Activated T-cell treated with anti-CD3 and anti-CD28 coated beads for 48 hours (primary cell): ENCODE measurements at places on chromosomes 1 and 21.
A peak's percentile ranks its signal among the peaks of the same experiment; 100 is the strongest.

DNA sequence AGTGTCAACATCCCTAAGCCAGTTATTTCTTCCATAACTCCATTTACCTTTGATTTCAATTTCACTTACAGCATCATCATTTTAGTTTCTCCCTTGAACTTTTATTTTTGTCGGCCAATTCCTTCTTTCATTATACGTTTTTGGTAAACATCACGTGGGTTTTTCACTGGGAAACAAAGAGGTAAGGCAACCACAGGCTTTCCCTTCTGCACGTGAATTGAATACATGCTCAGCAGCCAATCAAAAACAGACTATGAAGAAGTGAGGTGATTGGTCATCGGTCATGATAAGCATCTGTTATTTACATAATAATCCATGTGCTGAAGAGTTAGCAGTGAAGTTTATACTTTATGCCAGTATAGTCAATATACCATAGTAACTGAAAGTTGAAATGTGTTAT lies 98.7 kb downstream of the NCAM2 start:
- DNase-seq = no peak

DNA sequence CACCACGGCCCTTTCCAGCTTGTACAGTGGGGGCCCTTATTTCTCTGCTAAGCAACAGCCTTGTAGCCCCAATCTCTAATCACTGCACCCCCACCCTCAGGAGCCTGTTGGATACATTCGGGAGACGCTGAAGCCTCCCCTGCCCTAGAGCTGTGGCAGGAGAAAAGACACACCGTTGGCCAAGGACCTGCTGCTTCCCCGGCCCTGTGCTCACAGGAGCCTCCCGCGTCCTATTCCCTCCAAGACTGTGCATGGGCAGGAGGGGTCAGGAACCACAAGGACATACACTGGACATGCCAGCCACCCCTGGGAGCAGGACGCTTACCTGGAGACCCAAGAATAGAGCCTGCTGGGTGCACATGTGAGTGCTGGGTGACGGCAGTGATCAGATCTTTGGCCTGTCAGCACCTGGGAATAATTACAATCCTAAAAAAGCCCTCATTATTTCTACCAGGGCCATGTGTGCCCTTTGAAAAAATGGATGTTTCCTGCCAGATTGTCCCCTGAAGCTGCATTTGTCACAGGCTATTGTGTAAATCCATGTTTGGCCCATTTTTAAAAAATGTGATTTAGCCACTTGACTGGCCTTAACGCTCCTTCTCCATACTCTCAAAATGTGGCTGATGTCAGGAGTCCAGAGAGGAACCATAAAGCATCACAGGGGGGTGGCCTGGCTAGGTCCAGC lies 590.6 kb downstream of the MATN1 start:
- DNase-seq = no peak

GRCh38 chr1:151692226-151692625 lies 24.4 kb downstream of the CELF3 start:
- no peak for DNase-seq

DNA sequence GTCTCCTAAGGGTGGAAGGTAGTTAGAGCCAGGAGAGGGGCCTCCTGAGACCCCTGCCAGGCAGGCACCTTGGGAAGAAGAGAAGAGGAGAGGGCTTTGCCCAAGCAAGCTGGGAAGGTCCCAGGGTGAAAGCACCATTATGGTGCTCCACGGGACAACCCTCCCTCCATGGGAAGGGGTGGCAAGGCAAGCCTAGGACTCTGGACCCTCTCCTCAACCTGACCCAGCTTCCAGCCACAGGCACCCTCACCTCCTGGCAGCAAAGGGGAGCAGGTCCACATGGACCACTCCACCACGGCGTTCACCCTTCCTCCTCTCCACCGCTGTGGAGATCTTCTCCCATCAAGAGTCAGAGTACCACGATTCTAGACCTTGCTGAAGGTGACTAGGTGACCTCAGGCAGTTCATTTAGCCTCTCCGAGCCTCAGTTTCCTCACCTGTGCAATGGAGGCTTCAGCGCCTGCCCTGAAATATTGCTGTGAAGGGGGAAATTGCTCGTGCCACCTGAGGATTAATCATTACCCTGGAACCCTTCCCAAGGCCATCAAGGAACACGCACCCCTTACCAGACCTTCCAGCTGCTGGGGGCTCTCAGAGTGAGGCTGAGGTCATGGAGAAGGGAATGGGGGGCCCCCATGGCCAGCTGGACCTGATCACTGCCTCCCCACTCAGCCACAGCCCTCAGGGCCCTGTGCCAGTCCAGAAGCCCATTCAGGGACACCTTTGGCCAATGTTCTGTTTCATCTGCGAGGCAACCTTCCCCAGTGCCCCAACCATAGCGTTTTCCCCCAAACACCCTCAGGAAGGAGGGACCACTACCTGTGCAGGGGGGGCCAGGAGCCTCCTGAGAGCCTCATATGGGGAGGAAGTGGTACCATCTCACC lies 1.6 kb downstream of the RAP1GAP start:
- no peak for DNase-seq

DNA sequence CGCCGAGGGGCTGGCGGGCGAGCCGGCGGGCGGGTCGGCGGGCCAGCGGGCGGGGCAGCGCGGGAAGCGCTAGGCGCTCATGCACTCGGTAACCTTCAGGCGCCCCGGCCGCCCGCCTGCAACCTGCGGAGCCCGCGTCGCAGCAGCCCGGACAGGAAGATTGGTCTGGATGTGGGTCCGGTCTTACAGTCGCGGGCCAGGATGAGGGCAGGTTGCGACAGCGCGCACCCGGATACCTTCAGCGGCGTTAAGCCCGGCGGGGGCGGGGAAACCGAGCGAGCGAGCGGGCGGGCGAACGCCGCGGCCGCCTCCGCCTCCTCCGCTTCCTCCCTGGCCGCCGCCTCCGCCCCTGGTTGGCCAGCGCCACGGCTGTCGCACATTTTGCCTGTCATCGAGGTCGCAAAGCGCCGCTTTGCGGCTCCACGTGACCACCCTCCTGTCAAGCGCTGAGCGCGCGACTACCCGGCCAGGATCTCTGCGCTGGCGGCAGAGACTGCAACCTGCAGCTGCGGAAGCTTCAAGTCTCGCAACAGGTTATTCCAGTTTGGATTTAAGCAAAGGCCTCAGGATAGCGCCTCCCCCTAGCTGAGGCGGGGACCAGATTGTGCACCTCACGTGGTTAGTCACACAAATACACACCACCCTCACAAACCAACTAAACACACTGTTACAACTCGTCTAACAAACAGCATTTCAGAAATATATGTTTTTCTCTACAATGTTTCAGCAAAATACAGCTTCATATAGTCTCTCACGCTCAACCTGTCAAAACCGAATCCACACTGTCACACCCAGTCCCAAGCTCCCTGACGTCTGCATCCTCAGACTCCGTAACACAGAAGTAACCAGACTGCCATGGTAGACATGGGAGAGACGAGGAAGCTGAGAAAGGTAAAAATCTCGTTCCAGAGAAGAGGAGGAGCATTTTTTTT lies at the start of gene FAF1:
Gene FAF1, minus strand, starts transcription at position 355 of the 932 bp plus-strand sequence. CDS start 456 bp downstream, outside the sequence.
- peak; percentile 96 for DNase-seq

DNA sequence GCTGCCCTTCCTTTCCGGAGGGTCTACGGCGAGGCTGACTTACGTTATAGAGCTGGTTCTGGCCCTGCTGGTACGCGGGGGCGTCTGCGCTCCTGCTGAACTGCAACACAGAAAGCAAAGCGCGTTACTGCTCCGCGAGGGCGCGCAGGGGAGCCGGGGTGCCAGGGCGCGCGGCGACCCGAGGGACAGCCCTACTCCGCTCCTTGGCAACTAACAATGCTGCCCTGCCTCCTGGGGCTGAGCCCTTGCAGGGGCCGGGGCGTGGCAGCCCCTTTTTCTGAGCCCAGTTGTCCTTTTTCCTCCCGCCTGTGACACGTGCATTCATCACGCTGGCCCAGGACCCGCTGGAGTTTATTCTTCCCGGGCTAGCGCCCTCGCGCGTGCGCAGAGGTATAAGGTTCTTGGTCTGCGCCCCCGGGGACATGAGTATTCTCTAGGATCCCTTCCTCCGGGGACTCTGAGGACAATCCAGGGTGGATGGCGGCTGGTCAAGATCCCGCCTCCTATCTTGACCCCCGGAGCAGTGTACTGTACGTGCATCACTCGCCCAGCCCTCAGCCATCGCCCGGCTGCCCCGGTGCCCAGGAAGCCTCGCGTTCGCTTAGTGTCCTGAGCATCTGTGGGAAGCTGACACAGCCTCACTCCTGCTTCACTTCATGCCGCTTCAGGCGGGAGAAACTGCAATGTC lies 78.9 kb downstream of the CD247 start:
- peak; percentile 25 for DNase-seq

- DNase-seq = no peak
These were observed 98.7 kb upstream of the PRMT6 start for GRCh38 chr1:106957795-106958194.

GRCh38 chr21:31967334-31967733 lies 94.5 kb downstream of the HUNK start:
- no peak for DNase-seq

GRCh38 chr1:161000736-161001480 lies 20.0 kb downstream of the F11R start:
- no peak for DNase-seq

- no peak for DNase-seq
These were observed 24.0 kb downstream of the HS2ST1 start for GRCh38 chr1:86938450-86938849.

- no peak for DNase-seq
These were observed 27.1 kb upstream of the SIM2 start for GRCh38 chr21:36671836-36672235.

GRCh38 chr1:213989002-213989855 lies 1.5 kb downstream of the PROX1 start:
- DNase-seq = no peak

GRCh38 chr1:226945858-226946245 lies 5.8 kb downstream of the COQ8A start:
- DNase-seq = no peak

DNA sequence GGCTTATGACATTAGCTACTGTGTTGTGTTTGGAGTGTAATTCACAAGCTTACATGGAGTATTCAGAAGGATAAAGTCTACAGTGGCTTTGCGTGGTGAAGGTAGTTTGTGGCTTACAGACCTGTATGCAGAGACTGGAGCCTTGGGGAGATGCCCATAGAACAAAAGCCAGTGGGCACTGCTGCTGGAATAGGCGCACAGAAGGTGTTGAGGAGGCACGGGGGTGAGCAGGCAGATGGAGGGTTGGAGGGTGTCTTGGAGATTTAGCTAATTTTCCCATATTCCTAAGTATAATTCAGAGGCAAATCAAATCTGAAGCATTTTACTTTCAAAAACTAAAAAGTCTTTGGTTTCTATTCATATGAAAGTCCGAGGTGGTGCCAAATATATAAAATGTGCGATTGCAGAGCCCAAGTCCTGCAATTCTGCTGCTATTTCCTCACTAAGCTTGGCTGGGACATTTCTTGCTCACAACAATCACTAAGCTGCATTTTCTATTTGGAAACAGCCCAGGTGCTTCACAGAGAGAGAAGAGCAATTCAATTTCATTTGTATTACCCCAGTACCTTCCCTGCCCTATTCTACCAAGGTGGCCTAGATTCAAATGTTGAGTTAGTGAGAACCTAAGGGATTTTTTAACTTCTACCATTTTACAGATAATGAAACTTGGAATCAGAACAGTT lies 48.5 kb downstream of the FH start:
- DNase-seq = no peak

DNA sequence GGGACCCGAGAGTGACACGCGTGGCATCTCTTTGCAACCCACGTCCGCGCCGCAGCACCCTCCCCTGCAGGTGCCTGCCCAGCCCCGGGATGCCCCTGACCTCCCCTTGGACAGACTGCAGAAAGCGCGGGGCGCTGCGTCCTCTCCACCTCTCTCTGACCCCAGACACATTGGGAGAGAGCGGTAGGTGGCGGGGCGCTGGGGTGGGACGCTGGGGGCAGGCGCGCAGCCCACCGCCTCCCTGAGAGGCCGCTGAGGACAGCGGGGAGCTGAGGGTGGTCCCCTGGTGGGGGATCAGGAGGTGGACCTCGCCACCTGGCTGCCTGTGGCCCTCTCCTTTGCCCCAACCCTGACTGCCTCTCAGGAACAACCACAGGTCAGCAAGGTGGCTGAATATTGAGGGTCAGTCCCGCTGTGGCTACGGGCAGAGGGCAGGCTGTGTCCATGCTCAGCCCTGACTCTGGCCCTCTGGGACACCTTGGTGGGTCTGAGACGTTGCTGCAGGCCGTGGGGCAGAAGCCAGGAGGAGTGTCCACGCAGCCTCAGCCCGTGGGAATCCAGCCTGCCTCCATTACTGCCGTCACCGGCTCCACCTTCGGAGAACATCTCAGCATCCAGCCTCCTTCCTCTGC lies 761 bp upstream of the UBE2J2 start:
- no peak for DNase-seq
